ENCODE measurements at places on chromosomes 16 and 17. TPM values are rescaled to one million over a fixed set of nuclear protein-coding genes. Genes with fewer than 3 reads are reported as not detected.

ST6GALNAC2 gene
- total RNA-seq = 24.8 TPM

MT2A gene
- 661 TPM for total RNA-seq

COIL gene
- total RNA-seq = 9.8 TPM

GRCh38 chr16:71467810-71468209 lies 5.8 kb upstream of the ZNF23 start:
- DNase-seq = no peak
- no peak overlapping the region for H3K4me3 ChIP-seq
- no peaks in the 10 kb centered on the region for H3K4me1 ChIP-seq

DNA sequence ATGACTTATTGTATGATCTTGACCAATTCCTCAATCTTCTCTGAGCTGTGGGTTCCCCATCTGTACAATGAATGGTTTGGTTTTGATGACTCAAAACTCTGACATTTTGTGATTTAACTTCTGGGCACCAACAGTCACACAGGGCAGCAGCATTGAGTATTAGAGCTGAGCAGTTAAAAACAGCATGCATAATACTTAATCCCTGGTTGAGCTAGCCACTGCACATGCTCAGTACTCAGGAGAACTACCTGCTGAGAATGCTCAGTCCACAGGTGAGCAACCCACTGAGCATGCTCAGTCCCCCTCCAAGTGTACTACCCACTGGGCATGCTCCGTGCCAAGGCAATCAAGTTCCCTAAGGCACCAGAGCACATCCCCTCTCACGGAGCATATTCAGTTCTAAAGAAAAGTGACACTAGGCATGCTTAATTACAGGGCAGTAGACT lies 68.7 kb downstream of the AIPL1 start:
- DNase-seq = peak; percentile 20
- no peaks in the 10 kb centered on the region for H3K36me3 ChIP-seq
- H3K27ac ChIP-seq = no peak overlapping the region
- H3K4me1 ChIP-seq = no peaks in the 10 kb centered on the region
- no peak overlapping the region for H3K4me3 ChIP-seq

- H3K4me3 ChIP-seq = no peak overlapping the region
- no peak overlapping the region for H3K27ac ChIP-seq
- H3K4me1 ChIP-seq = peaks cover 22% of the 10 kb centered on the region
- no peaks in the 10 kb centered on the region for H3K36me3 ChIP-seq
- no peaks in the 10 kb centered on the region for H3K27me3 ChIP-seq
Measured at GRCh38 chr17:6711681-6712057, 1.5 kb downstream of the SLC13A5 start.

HSDL1 gene
- 16.9 TPM for total RNA-seq
